ENCODE measurements at places on chromosomes 11 and 22. TPM values are rescaled to one million over a fixed set of nuclear protein-coding genes. Genes with fewer than 3 reads are reported as not detected.

GRCh38 chr11:86641537-86642261 is 30.7 kb downstream of the ME3 start:
- no peak for DNase-seq

DNA sequence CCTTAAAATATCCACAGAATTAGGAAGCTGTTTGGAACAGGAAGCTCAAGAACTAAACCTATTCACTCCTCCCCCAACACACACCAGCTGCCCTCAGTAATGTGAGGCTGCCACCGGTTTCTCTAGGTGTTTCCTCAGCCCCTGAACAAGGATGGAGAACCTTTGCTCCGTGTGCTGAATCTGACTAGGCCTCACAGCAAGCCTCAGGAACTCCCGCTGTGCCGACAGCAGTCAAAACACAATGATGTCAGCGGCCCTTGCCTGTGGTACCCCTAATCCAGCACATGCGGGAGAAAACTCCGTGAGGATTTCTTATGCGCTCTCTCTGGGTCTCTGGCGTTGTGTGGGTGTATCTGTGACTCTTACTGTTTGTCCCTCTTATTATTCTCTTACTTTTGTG is 153.3 kb downstream of the EFCAB6 start:
- no peak for DNase-seq

DNA sequence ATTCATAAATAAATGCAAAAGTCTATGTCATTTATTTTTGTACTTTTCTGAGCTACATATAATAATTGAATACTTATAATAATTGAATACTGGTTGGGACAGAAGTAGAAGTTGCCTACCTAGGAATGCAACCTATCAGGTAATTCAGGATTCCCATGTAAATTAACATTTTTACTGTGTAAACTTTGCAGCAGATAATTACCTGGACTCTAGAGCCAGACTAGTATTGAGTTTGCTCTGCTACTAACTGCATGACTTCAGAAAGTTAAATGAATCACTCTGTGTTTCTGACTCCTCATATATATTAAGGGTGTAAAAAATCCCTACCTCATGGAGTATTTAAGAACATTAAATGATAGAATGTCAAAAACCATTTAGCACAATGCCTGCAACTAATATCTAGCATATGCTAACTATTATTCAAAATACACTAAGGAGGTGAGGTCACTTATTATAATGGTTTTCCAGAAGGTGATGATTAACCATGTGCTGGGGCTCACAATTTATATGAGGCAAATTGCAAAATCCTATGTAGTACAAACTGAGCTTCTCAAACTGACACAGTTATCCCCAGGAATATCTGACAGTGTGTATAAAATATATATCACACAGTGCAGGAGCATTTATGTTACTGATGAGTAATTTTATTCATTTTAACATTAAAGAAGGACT is 138.1 kb upstream of the ANO3 start:
- DNase-seq: no peak

DNA sequence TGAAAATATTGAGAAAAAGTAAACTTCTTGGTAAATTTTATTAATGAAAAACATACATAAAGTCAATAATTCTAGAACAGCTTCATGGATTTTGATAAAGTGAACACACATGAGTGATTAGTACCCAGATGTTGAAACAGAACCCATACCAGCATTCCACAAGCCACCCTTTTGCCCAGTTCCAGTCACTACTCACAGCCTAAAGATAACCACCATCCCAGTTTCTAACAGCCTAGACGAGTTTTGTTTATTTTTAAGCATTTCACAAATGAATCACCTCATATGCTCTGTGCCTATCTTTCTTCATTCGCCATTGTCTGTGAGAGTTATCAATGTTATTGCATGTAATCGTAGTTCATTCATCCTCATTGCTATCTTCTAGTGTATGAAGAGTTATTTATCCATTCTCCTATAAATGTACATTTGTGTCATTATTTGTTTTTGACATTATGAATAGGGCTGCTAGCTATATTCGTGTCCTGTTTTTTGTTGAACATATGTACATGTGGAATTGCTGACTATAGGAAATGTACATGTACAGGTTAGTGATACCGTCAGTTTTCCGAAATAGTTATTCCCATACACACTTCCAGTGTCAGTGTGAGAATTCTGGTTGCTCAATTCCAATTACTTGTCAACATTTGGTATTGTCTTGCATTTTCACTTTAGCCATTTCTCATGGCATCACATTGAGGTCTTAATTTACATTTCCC is 44.5 kb upstream of the TEAD1 start:
- no peak for DNase-seq

DNA sequence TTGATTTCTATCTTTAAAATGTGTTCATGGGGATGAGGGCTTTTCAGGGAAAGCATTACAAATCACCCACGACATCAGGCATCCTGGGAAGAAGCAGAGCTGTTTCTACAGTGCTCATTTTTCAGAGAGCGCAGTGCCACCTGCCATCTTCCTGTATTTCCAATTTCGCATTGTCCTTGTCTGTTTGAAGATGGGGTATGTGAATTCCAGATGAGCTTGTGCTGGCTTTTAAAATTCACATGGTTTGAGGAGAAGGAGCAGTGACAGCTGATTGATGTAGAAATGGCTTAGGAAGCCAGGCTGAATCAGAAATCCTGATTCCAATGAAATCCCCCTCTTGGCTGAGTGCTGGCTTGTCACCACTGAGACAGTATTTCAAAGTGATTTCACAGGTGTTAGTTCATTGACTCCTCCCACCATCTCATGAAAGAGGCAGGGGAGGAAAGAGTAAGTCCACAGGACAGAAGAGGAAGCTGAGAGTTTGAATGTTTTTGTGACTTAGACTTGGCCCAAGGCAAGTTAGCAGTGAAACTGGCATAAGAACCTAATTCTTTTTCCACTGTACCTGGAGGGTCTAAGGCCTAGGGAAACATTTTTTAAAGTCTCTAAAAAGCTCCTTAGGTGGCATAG is 344.6 kb upstream of the C11orf87 start:
- no peak for DNase-seq

- no peak for DNase-seq
These were observed 42.8 kb downstream of the EXT2 start for GRCh38 chr11:44138286-44138685.

Gene PLXNB2
- total RNA-seq: 31.4 TPM

Gene C11orf97
- total RNA-seq: not detected

Gene POU2AF1
- 404 TPM for total RNA-seq
